ENCODE measurements at places on chromosomes 6 and 20.

DNA sequence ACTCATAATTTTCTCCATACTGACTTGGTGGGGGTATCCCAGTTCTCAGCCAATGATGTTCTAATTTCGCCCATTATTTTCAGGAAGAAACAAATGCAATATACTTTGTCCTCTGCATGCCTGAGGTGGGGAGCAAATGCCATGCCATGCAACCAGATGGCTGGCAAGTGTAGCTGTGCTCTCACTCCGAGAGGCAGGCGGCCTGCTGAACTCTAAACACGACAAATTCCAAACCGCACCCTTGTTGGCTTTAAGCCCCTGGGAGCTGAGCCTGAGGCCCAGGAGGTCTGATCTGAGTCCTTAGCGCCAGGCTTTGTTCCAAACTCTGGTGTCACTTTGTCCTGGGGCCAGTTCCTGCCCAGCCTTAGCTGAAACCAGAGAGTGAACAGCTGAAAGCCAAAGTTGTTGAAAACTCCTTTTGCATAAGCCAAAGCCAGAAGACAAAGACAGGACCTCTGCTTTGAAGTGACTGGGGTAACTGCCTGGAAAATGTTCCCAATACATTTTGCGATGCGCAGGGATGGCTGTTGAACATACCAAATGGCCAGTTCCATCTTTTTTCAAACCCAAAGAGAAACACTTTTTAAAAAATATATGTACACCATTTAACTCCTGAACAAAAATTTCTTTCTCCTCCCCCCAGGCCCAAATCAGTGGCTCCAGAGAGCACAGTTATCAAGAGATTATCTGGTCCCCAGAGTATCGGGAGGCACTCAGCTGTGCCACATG lies 46.2 kb downstream of the TTI1 start:
- no peak for DNase-seq

GRCh38 chr6:167349631-167350274 lies 24.9 kb downstream of the TTLL2 start:
- peak; percentile 5 for DNase-seq

DNA sequence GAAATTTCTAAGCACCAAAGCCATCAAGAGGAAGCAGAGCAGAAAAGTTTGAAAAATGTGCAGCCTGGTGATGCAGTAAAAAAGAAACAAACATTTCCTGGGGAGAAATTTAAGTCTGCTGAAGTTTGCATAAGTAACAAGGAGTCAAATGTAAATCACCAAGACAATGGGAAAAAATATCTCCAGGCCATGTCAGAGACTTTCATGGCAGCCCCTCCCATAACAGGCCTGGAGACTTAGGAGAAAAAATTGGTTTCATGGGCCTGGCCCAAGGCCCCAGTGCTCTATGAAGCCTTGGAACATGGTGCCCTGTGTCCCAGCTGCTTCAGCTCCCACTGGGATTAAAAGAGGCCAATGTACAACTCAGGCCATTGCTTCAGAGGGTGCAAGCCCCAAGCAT lies 30.1 kb upstream of the EPM2A start:
- no peak for DNase-seq

DNA sequence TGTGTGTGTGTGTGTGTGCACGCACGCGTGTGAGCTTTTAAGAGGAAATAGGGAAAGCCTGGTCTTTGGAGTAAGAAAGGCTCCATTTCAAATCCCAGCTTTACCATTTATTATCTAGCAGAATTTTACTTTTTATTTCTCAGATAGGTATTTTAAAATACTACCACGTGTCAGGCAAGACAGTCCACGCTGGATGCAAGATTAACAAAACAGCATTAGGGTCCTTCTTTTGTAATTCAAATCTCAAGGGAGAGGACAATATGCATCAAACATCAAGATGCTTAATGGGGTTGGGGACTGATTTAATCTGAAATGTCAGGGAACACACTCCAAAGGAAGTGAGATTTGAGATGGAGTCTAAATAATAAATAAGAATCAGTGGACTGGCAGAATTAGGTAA lies 768.8 kb downstream of the PHF3 start:
- DNase-seq: no peak

- no peak for DNase-seq
Observed at GRCh38 chr6:110566346-110567125, 90.1 kb upstream of the SLC22A16 start.

DNA sequence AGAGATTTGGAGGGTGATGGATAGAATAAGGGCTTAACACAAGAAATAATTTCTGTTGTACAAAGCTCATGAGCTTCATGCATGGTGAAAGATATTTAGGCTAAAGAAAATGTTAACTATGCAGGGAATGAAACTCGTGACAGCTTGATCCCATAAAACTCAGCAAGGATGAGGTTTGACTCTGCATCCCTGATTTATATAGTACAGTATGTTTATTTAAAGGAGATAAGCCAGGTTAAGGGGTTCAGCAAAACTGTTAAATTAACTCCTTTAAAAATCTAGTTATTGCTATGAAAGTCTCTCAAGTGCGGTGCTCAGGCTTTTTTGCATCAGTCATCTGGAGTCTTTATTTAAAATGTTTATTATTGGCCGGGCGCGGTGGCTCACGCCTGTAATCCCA lies 326.4 kb downstream of the LAMA2 start:
- DNase-seq: no peak

Data from activated naive CD4-positive, alpha-beta T cell treated with Interleukin-2 at 50 U/mL for 16 hours (primary cell).